Activated effector memory CD4-positive, alpha-beta T cell treated with Interleukin-2 at 50 U/mL for 16 hours (primary cell): ENCODE measurements at places on chromosomes 5 and 9.

- DNase-seq = no peak
Observed at GRCh38 chr9:133237035-133237731, 28.1 kb upstream of the OBP2B start.

- DNase-seq = no peak
Observed at GRCh38 chr9:6237267-6237666, 21.7 kb downstream of the IL33 start.

DNA sequence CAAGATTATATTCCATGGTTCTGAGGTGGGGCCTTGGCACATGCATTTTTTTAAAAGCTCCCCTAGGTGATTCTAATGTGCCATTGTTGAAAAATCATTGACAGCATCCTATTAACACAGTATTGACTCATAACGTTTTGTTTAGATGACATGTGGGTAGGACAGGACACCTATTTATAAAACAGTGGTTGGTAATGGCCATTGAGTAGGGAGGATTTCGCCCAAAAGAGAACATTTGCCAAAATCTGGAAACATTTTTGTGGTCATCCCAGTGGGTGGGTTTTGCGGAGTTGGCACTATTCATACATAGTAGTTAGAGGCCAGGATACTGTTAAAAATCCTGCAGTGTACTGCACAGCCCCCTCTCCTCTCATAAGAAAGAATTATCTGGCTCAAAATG, 6.4 kb upstream of the CHD1 start:
- no peak for DNase-seq

- DNase-seq = no peak
Observed at GRCh38 chr9:104143550-104143910, 49.4 kb downstream of the SMC2 start.

GRCh38 chr9:123422635-123423310, 66.8 kb downstream of the CRB2 start:
- no peak for DNase-seq

- DNase-seq = no peak
Observed at GRCh38 chr5:60260658-60261057, 367.1 kb upstream of the PDE4D start.

GRCh38 chr5:58248221-58248620, 211.7 kb downstream of the PLK2 start:
- DNase-seq = no peak

GRCh38 chr9:13069498-13069897, 210.0 kb downstream of the MPDZ start:
- no peak for DNase-seq

DNA sequence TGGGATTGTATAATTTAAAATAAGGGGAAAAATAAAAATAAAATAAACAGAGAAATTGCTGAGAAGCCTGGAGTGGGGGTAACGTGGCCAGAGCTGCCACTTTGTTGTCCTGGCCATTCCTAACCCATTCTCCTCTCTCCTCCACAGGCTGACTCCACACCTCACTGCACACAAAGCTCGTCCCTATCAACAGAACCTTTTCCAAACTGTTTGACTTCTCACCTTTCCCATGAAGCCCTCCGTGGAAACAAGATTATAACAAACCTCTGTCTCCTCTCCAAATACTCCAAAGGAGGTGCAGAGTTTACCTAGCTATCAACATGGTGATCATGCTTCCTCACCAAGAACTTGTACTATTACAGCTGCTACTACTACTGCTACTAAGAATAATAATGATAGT, 151.1 kb downstream of the GLIS3 start:
- no peak for DNase-seq

- no peak for DNase-seq
Observed at GRCh38 chr5:76455531-76456133, 52.5 kb downstream of the IQGAP2 start.

- DNase-seq = no peak
Observed at GRCh38 chr5:65876496-65876895, 49.9 kb upstream of the ERBIN start.

DNA sequence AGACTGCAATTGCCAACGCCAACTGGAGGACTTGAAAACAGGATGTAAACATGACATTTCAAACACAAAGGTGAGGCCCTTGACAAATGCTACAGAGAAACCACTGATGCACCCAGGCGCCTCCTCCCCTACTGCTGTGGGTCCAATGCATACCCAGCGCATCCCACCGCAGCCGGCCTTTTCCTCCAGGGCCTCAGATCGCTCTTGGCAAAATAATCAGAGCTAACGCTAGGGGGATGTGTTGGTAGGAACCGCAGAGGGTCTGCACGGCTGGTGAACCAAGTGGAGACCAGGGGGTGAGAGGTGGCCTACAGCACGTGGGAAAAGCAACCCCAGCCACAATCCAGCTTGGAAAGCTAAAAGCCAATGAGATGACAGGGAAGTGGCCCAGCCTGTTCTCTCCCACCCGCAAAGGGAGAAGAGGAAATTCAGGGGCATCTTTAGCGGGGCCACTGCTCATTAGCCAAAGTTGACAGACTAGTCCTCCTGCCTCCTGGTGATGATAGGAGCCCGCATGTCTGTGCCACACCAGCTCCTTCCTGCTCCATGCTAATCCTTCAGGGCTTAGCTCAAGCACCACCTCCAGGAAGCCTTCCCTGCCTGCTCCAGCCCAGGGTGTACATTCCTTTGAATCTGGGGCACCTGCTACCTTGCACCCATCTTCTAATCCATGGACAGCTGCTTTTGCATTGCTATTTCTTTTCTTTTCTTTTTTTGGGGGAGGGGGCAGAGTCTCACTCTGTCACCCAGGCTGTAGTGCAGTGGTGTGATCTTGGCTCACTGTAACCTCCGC, 5.9 kb downstream of the FAM163B start:
- DNase-seq = no peak

DNA sequence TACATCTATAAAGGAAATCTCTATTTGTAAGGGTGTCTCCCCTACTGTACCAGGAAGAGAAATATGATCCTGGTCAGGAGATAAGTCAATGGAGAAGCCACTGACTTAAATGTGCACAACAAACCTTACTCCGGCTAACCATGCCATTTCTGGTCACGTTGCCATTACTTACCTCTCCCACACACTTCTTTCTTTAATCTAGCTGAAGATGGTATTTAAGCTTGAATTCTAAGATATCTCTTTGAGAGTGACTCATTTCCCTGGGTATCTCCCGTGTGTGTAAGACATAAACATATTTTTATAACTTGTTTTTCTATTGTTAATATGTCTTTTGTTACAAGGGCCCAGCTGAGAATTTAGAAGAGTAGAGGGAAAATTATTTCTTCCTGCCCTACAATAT, 296.6 kb downstream of the SEMA5A start:
- no peak for DNase-seq

- no peak for DNase-seq
Observed at GRCh38 chr9:128211186-128211980, 8.2 kb downstream of the DNM1 start.

GRCh38 chr5:132854301-132854700, 12.0 kb downstream of the GDF9 start:
- DNase-seq = no peak

DNA sequence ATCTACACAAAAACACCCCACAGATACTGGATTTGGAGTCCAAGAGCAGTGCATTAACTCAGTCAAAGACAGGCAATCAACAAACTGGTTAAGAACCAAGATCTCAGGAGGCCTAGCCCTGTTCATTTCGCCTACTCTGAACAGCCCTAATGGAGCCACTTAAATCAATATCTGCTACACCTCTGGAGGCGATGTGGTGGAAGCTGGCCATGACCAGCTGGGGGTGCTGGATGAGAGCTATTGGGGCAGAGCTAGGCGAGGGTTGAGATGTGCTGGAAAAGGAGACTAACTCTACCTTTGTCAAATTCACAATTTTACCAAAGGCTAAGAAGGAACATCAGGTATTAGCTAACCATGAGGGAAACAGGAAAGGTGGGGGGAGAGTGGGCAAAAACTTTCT, 23.3 kb upstream of the ARSB start:
- DNase-seq = no peak

- DNase-seq = no peak
Observed at GRCh38 chr9:77943057-77943456, 88.6 kb downstream of the GNAQ start.

- DNase-seq = no peak
Observed at GRCh38 chr5:81134066-81134465, 99.1 kb upstream of the CKMT2 start.

DNA sequence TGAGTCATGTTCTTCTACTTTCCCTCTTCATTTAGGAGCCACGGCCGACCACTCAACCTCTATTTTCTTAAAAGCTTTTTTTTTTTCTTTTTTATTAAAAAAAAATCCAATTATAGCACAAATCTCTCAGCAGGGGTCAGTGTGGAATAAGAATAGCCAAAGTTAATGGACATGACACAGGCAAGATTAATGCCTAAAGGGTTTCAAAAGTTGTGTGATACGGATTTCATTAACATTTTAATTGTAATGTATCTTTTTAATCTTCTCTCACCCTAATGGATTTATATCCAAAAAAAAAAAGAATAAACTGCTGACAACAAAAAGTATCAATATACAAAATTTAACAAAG, 5.4 kb downstream of the NACC2 start:
- no peak for DNase-seq

GRCh38 chr5:179534431-179534830, 15.9 kb upstream of the RUFY1 start:
- no peak for DNase-seq

- no peak for DNase-seq
Observed at GRCh38 chr5:76356887-76357286, 46.2 kb upstream of the IQGAP2 start.

DNA sequence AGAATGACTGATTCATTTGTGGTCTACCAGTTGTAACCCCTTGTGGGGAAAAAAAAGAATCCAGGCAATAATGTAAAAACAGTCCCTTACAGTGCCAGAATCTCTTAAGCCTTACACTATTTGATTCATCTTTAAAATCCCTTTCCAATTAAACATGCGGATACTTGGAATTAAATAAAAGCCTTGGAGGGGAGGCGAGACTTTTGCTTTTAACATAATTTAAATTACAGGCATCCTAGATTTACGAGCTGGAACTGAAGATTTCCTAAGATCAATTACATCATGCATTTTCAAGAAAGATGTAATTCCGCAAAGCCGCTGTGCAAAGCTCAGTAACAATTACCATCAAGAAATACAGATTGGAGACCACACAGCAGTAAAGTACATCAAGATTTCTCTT, 370.2 kb downstream of the MTRR start:
- no peak for DNase-seq

DNA sequence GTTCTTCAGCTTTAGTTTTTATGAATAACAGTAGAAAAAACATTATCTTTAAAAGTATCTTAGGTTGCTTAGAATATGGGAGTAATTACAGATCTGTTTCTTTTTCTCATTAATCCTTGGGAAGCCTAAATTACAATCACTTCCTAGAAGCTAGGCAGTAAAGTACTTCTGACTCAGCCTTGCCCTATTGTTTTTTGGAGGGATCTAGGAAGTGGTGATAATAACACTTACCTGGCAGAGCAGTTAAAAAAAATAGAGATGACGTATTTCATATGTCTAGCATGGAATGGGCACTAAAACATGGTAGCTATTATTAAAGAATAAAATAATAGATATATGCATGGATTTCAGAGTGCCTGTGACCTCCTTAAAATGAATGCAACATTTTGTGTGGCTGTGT, 8.2 kb upstream of the FST start:
- DNase-seq = no peak

DNA sequence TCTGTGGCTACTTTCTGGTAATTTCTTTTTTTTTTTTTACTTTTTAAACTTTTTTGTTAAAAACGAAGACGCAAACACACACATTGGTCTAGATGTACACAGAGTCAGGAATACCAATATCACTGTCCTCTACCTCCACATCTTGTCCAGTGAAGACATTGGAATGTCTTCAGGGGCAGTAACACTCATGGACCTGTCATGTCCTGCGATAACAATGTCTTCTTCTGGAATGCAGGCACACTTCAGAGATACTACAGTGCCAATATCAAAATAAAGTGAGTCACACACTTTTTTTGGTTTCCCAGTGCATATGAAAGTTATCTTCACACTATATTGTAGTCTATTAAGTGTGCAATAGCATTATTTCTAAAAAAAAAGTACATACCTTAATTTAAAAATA, 175.9 kb downstream of the ARRDC3 start:
- no peak for DNase-seq

- no peak for DNase-seq
Observed at GRCh38 chr5:174195517-174195916, 150.0 kb downstream of the NSG2 start.

DNA sequence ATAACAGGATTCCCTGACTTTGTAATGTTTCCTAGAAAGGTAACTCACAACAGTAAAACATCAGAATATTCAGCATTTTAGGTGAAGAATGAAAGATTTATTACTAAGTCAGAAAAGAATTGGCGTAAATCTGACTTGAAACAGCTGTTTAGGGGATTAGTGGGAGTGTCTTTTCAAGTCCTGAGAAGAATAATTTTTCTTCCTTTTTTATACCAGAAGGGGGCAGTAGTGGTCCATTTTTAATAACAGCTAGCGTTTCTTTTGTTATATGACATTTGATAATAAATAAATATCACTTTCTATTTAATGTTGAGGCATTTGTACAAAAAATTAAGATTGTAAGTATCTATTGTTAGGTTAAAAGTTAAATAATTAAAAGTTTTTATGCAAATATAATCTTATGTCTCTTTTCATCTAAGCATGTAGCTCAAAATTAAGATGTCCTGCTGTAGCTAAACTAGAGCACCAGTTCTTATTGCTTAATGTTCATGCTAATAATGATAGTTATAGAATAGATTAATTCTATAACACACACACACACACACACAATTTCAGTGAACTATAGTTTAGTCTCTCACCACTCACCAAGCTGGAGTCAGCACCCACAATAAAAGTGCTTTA, 258.7 kb upstream of the ARRDC3 start:
- no peak for DNase-seq

GRCh38 chr5:105506692-105507277, 1944.2 kb upstream of the NUDT12 start:
- no peak for DNase-seq

- no peak for DNase-seq
Observed at GRCh38 chr5:143543358-143544255, 140.1 kb upstream of the NR3C1 start.

GRCh38 chr5:105030153-105030552, 1467.6 kb upstream of the NUDT12 start:
- no peak for DNase-seq

DNA sequence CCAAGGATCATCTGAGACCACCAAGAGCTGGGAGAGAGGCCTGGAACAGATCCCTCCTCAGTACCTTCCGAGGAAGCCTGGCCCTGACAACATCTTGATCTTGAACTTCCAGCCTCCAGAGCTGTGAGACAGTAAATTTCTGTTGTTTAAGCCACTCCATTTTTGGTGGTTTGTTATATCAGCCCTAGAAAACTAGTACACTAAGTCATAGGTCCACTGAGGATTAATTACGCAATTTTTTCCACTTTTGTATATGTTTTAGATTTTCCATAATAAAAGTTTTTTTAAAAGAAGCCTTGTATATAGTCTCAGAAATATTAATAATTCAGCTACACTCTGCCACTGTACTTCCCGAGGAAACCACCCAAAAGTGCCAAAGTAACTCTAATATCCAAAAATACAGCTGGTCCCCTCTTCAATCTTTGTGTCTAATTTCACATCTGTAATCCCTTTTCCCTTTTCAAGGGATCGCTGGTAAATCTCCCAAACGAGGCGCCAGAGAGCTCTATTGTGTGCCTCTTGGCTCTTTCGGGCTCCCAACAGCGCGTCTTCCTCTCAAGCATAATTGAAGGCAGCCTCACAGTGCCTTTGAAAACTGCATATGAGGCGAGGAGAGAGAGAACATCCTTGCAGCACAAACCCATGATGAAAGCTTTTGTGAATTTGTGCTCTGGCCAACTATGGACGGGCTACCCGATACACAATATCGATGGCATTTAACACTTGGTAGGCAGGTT, 32.7 kb downstream of the PRUNE2 start:
- no peak for DNase-seq
